H4 (cell line): ENCODE measurements at places on chromosomes 13 and 19. TPM values are rescaled to one million over a fixed set of nuclear protein-coding genes. Genes with fewer than 3 reads are reported as not detected.

IFNL1 gene
- total RNA-seq = not detected in 2 replicates

ICAM4 gene
- total RNA-seq = 0.15 TPM in 1 of 2 replicates, not detected in the other

C1QTNF9B gene
- total RNA-seq = not detected in 2 replicates

C19orf33 gene
- 2.7 TPM in 1 of 2 replicates, not detected in the other for total RNA-seq

KRTDAP gene
- not detected in 2 replicates for total RNA-seq

VSTM2B gene
- total RNA-seq = 8.7 and 14.0 TPM in 2 replicates

MBD3L4 gene
- not detected in 2 replicates for total RNA-seq

ZNF284 gene
- 1.1 and 1.8 TPM in 2 replicates for total RNA-seq

ZNF442 gene
- 0.72 and 5.2 TPM in 2 replicates for total RNA-seq

NDUFA3 gene
- total RNA-seq = 38.8 and 45.2 TPM in 2 replicates

IGSF23 gene
- not detected in 2 replicates for total RNA-seq

PROZ gene
- total RNA-seq = not detected in 2 replicates

LENG9 gene
- total RNA-seq = 0.33 and 0.64 TPM in 2 replicates

ANGPTL8 gene
- total RNA-seq = not detected in 2 replicates

ZNF549 gene
- total RNA-seq = 3.0 and 5.5 TPM in 2 replicates

GPR42 gene
- 0.21 TPM in 1 of 2 replicates, not detected in the other for total RNA-seq
